Left ventricle myocardium inferior (tissue), 1 donor: ENCODE measurements at places on chromosomes 3 and 15.

DNA sequence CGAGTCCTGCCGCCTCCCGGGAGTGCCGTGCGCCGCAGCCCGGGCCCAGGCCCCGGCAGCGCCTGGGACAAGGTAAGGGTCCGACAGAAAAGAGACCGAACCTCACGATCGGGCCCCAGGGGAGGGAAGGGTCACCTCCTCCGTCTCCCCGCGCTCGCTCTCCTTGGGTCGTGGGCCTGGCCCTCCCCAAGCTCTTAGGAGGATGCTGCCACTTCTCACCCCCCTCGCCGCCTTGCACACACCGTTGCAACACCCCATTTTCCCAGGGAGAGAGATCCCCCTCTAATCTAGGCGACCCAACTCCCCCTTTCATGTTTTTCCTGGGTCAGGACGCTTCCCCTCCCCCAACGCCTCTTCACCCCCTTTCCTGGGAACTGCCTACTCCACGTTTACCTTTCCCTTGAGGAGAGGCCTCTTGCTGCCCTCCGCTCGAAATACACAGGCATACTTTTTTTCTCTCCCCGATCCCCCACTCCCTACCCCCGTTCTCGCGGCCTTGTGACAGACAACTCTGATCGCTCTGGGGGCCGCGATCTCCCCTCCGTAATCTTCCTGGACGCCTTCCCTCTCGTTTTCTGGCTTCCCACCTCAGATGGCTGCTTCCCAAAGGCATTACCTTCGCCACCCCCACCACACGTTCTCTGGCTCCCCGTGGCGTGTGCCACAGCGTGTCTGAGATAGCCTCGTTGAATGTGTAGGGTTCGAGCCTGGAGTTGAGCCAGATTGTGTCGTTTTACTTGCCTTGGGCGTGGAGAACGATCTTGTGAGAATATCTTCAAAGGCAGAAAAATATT lies 688 bp downstream of the SETD5 start:
- peaks cover 11% of the 10 kb centered on the region for H3K36me3 ChIP-seq
- peak overlapping the region; percentile 98 for H3K27ac ChIP-seq
- peak; percentile 34 for DNase-seq
- peaks cover 82% of the 10 kb centered on the region for H3K4me1 ChIP-seq
- peak overlapping the region; percentile 80 for H3K4me3 ChIP-seq

GRCh38 chr15:99239545-99240198 lies 9.7 kb downstream of the TTC23 start:
- no peak for DNase-seq
- H3K4me3 ChIP-seq = no peak overlapping the region
- peaks cover 7% of the 10 kb centered on the region for H3K4me1 ChIP-seq
- H3K27me3 ChIP-seq = no peaks in the 10 kb centered on the region
- H3K27ac ChIP-seq = no peak overlapping the region

DNA sequence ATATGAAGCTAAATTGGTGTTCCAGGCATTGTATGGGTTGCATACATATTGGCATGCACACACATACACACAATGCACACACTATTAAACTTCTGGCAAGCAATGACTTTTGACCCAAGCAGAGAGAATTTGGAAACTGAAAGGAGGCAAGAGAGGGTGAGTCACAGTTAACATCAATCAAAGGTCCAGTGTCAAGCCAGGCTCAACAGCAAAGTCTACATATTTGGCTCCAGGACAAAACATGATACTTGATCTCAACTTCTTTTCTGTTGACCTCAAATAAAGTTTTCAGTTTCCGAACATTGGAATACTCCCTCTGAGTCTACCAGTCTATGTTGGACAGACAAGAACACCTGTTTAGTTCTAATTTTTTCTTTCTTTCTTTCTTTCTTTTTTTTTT lies 28.3 kb downstream of the IL12A start:
- no peaks in the 10 kb centered on the region for H3K36me3 ChIP-seq
- no peak for DNase-seq
- H3K27ac ChIP-seq = no peak overlapping the region
- peaks cover 12% of the 10 kb centered on the region for H3K27me3 ChIP-seq

DNA sequence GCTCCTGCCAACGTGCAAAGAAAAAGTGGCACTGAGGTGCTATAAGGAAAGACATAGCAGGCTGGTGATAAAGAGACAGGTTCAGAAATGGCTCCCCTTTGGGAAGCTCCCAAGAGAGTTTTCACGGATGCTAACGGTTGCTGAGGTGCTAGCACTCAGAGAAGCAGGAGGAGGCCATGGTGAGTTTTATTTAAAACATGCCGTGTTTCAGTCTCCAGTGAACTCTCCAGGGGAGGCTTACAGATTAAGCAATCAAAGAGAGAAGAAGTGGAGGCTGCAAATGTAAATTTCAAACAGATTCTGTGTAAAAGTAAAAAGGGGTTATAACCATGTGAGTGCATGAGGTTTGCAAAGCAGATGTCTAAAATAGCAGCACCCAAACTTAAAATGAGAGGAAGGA lies 346.2 kb downstream of the NTRK3 start:
- no peaks in the 10 kb centered on the region for H3K27me3 ChIP-seq
- no peak overlapping the region for H3K4me3 ChIP-seq
- no peaks in the 10 kb centered on the region for H3K36me3 ChIP-seq

DNA sequence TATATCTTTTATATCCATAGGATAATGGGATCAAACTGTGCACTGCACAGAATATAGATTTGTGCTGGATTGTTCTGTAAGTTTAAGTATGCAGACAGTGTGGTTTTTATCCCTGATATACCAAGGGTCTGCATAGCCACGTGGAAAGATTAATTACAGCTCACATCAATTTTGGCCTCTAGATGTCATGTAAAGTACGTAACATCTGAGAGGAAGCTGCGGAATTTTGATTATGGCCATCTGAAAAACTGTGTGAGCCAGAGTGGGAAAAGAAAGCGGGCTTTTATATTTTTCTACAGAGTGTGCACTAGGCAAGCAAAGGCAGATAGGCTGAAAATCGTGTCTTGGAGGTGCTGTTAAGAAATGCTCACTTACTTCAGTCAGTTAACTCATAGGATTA lies 562.7 kb downstream of the GBE1 start:
- no peaks in the 10 kb centered on the region for H3K36me3 ChIP-seq
- DNase-seq = no peak
- H3K27me3 ChIP-seq = no peaks in the 10 kb centered on the region
- H3K4me3 ChIP-seq = no peak overlapping the region
- no peaks in the 10 kb centered on the region for H3K4me1 ChIP-seq

DNA sequence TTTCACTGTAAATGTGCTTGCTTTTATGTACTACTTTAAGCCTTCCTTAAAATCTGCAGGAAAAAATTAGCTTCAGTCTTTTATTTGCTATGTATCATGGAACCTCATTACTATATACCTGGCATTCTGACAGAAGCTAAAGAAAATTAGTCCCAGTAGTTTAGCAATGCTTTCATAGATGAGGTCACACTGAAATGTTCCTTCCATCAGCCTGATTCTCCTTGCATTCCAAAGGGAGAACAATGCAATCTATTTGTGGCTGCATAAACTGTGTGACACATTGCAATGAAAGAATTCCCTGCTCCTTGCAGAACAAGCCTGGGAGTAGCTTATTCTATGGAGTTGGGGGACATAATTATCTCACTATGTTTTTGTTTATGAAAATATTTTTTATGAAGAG lies 691.5 kb upstream of the ARPP21 start:
- H3K27me3 ChIP-seq = no peaks in the 10 kb centered on the region
- DNase-seq = no peak
- no peak overlapping the region for H3K4me3 ChIP-seq
- H3K27ac ChIP-seq = peak overlapping the region; percentile 34
- H3K36me3 ChIP-seq = no peaks in the 10 kb centered on the region

GRCh38 chr15:28066231-28066630 lies 32.9 kb downstream of the OCA2 start:
- no peak overlapping the region for H3K27ac ChIP-seq
- no peak for DNase-seq
- H3K27me3 ChIP-seq = peaks cover 18% of the 10 kb centered on the region
- no peaks in the 10 kb centered on the region for H3K4me1 ChIP-seq

GRCh38 chr15:70521576-70522322 lies 241.6 kb downstream of the UACA start:
- H3K27me3 ChIP-seq = peaks cover 53% of the 10 kb centered on the region
- no peak for DNase-seq
- H3K4me1 ChIP-seq = no peaks in the 10 kb centered on the region
- H3K27ac ChIP-seq = no peak overlapping the region
- H3K4me3 ChIP-seq = no peak overlapping the region
- H3K36me3 ChIP-seq = no peaks in the 10 kb centered on the region

DNA sequence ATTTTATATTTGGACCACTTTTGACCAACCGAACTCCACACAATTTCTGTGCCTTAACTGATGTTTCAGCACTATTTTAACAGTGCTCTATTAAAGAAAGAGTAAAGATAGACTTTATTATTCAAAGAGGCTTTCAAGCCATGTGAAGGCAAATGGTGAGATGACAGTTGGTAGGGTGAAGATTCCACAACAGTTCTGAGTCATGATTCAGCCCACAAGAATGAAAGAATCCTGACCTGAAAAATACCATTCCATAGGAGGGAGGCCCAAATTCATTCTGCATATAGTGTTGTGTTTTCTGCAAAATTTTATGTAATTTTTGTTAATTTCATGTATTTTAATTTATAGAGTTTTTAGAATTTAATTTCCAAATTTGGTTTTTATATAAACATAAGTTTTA lies 135.6 kb upstream of the STAC start:
- DNase-seq = no peak
- H3K27me3 ChIP-seq = no peaks in the 10 kb centered on the region
- no peaks in the 10 kb centered on the region for H3K4me1 ChIP-seq

DNA sequence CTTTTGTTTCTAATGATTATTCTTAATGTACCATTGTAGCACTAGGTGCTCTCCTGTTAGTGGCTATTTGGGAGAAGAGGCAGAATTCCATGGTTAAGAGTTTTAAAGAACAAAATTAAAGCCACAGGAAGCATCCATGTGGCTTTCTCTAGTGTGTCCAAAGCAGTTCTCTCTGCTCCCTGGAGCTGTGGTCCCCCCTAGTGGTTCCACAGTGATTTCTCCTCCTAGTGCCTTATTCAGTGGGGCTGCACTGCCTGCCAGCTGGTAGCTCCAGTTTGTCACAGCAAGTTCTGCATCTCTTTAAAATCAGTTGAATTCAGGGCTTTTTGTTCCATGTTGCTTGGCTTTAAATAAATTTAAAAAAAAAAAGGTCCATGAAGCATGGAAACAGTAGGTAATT lies 39.6 kb upstream of the FAM98B start:
- DNase-seq = peak; percentile 52
- H3K4me3 ChIP-seq = no peak overlapping the region
- no peaks in the 10 kb centered on the region for H3K4me1 ChIP-seq
- peaks cover 23% of the 10 kb centered on the region for H3K27me3 ChIP-seq
- peak overlapping the region; percentile 34 for H3K27ac ChIP-seq

DNA sequence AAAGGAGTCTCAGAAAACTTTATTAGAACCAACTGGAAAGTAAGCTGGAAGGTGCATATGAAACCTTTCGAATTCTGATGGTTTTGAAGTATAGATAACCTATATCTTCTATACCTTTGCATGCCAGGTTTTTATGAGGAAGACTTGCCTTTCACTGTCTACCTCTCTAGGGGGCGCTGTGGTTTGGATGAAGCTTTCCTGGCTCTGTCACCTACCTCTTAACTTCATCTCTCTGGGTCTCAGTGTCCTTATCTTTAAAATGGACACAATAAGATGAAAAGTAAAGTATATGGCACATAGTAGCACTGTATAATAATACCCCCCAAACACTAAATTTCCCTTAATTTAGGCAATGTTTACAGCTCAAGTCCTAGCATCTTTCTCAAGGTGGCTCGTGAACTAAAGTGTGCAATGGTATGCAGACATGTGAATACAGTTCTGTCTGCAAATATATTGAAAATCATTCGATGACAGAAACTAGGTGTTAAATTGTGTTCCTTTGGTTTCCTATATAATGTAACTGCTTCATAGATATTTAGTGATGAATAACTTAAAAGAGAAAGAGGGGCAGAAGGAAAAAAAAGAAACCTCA lies 314.3 kb downstream of the CHST2 start:
- no peak for DNase-seq
- no peaks in the 10 kb centered on the region for H3K4me1 ChIP-seq
- H3K36me3 ChIP-seq = no peaks in the 10 kb centered on the region

DNA sequence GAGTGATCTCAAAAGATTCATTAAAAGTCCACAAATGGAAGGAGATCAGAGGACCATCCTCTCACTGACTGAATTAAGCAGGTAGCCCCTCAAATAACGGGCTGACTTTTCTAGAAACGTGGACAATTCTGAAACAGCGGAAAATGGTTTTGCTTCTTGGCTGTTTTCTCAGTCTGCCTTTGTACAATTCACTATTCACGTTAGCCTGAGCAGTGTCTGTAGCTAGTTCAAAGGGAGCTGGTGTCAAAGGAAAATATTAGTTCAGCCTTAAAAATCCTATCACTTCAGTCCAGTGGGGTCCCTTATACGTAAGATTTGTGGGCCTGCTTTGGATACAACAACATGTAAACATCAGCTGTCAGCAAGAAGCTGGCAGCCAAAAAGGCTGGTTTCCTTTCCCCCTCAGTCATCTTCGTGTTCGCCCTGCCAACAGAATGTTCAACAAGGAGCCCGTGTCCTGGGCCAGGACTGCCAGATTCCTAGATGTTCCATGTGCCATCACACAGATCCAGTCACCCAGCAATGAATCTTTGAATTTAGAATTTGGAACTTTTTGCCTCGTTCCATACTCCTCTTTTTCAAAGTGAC lies 19.3 kb downstream of the LMCD1 start:
- H3K4me1 ChIP-seq = peaks cover 83% of the 10 kb centered on the region
- no peaks in the 10 kb centered on the region for H3K27me3 ChIP-seq
- peaks cover 7% of the 10 kb centered on the region for H3K36me3 ChIP-seq
- H3K4me3 ChIP-seq = no peak overlapping the region
- no peak for DNase-seq
- no peak overlapping the region for H3K27ac ChIP-seq

- no peaks in the 10 kb centered on the region for H3K36me3 ChIP-seq
- H3K4me1 ChIP-seq = peaks cover 92% of the 10 kb centered on the region
- no peak for DNase-seq
These were observed 15.6 kb downstream of the LIMD1 start for GRCh38 chr3:45610119-45610518.

DNA sequence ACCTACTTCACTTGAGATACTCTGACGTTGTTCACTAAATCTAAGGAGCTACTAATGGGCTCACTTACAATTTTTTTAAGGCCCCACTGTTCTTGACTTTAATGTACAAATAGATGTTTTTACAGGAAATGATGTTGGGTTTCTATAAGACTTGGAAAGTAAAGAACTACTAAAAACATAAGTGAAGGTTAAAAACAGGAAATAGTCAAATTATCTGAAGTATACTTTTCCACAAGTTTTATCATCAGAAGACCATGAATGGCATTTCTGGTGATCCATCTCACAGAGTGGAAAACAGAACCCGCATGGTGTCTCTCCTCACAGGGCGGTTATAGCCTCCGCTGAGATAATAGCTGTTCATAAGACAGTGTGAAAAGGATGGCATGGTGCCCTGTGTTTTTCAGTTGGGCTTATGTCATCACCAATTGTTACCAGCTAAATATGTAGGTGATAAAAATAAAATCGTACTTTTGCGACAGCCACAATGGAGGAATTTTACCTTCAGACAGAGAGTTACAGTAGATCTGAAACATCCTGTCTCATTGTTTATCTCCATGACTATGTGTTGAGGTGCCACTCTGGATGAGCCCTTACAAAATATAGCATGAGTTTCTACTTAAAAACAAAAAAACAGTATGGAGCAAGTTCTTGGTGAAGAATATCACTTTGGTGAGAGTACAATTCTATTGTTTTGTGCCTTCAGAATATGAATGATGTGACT lies 462.4 kb downstream of the RAP2B start:
- no peaks in the 10 kb centered on the region for H3K27me3 ChIP-seq
- no peaks in the 10 kb centered on the region for H3K36me3 ChIP-seq
- DNase-seq = no peak
- no peak overlapping the region for H3K4me3 ChIP-seq
